ENCODE measurements at places on chromosomes 3 and 15.

DNA sequence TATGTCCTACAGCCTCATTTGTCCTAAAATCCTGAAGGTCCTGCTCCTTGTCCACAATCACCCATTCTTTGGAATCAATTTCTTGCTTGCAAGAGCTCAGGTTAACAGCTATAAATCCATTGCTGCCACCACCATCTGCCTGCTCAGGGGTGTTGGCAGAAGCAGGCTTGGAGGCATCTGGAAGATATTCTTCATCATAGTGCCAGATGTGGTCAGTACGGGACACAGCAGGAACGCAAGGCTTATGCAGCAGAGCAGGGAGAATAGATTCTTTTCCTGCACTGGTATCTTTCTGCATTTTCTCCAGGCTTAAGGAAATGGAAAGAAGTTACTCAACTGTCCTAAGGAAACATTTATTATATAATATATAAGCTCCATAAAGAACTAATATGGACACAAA, 38.5 kb upstream of the CDAN1 start:
- no peak for DNase-seq

DNA sequence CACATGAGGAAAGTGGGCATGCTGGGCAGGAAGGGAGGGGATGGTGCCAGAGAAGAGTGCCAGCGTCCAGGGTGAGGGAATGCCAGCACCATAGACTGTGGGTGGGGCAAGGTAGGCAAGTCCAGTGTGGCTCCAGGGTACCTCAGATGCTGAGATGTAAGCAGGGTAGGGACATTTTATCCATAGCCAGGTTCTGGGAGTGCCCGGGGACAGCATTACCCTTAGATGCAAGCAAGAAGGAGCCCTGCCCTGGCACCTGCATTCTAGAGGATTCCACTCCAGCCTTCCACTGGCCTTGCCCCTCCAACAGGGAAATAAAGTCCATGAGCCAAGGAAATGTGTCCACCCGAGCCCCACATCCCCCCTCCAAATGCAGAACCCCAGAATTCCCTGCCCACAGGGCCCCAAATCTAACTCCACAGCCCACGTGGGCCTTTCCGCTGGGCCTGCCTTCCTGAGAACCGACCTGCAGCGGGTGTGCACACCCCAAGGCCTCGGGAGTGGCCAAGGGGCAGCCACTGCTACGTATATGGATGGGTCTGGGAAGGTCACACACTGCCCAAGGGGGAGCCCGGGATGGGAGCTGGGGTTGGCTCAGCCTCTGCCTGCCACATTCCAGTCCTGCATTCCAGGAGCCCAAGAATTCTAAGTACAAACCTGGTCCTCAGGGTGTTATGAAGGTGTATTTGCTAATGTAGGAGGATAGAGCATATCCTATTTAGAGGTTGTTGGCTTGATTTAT, 20.3 kb upstream of the CYP11A1 start:
- no peak for DNase-seq

GRCh38 chr3:171189394-171190080, 163.0 kb upstream of the SLC2A2 start:
- no peak for DNase-seq

GRCh38 chr15:97941572-97941971, 18.9 kb upstream of the ARRDC4 start:
- DNase-seq, result no peak

DNA sequence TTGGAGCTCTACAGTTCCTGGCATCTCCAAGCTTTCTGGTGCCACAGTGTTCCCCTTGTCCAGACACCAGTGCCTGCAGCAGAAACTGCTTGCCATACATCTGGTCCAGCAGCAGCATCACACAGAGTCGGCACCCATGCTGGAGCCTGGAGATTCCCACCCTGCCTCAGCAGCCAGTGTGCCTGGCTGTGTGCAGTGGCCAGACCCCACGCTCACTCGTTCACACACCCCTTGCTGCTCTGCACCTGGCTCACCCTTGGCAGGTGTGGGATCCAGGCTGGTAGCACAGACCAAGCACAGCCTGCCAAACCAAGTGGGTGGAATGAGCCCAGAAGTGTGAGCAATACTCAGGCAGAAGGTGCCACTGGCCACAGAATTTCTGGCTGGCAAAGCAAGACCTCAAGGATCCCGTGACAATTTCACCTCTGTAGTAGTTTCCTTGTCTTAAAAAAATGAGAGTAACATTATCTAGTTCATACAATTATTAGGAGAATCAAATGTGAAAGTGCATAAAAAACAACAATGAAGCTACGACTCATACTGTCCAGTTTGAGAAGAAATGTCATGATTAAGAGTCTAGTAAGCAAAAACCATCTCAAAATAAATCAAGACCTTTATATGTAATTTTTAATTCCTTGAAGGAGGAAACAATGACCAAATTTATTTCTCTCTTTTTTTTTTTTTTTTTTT, 22.9 kb upstream of the ZBED2 start:
- DNase-seq, result no peak

DNA sequence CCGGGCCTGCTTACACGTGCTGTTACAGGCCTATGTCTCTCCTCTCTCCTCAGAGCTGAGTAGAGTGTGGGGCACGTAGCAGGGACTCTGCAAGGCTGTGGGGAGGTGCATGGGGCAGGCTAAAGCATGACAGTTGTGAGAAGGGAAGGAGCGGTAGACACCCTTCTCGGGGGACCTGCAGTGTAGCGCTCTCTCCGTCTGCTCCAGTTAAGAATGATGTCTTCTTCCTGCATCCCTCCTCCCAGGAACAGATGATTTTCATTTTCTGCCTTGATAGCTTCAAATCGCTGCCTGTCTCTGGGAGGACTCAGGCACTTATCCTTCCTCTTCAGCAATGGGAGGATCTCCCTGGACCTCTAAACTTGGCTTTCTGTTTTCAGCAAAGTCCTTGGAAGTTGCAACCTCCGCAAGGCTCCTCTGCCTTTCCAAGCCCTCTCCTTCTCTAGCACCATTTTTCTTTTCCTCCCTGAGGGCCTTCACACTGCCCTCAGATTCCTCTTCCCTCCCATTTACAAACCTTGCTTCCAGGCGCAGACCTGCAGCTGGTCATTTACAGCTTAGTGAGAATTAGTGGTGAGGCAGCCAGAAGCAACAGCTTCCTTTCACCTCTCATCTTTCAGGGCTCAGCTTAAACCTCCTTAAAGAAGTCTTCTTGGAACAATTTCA, 23.4 kb upstream of the TLE3 start:
- DNase-seq, result no peak

DNA sequence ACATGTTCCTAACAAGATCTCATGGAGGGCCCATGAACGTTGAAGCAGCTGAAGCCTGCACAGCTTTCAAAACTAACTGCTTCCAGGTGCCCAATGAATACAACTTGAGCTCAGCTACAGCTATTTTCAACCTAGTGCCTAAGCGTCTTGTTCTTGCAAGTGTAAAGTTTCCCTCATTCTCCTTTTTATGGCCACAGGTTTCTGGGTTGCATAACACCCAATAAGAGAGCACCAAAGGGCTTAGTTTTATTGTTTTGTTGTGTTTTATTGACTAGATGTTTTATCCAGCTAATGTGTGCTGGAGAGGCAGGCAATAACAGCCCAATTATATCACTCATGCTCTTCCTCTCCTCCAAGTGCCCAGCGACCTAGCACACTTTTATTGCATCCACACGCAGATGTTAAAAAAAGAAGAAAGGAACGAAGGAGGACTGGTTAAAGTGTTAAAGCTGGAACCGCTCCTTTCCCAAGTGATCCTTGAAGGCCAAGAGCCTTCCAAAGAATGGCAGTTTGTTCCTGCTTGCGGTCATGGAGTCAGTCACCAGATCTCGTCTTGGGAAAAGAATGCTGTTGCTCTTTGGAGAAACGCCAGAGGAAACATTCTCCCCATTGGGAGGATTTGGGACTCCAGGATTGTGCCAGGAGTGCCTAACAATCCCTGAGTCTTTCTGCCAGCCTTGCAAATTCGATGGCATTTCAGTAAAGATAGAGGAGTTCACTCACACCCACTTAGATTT, 156.9 kb downstream of the MEX3B start:
- no peak for DNase-seq
